Stimulated activated CD4-positive, alpha-beta T cell treated with anti-CD3 and anti-CD28 coated beads, Interleukin-12 subunit alpha, Interleukin-12 subunit beta, amount 100 ng/mL, for 4 hours (primary cell): ENCODE measurements at places on chromosomes 4 and X.

- no peak for DNase-seq
These were observed 4.2 kb downstream of the CPEB2 start for GRCh38 chr4:15006416-15007024.

GRCh38 chrX:14798805-14799397, 74.0 kb downstream of the FANCB start:
- DNase-seq: no peak

DNA sequence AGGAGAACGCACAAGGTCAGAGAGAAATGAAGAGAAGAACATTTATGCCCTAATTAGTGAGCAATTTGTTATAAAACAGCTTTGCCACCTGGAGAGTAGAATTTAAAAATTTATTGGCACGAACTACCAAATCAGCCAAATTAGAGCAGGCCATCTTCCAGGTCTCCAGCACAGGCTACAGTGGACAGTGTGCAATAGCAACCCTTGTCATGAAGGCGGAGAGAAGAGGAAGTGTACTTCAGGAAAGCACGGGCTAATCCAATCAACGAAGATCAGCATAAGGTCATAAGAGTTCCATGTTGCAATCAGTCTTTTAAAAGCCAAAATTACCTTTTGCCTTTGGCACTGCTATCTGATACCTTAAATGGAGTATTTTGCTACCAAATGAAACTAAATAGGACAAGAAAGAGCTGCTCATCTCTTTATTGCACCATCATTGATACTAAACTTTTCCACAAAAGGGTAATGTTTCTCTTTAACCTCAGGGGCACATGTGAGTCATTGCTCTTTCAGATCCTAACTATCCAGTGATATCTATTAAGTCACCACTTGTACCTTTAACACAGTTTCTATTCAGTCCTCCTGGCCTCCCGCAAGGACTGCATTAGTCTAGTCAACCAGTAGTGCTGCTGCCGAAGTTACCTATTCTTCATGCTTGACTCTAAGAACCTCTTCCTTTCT, 19.9 kb downstream of the ANK2 start:
- no peak for DNase-seq

DNA sequence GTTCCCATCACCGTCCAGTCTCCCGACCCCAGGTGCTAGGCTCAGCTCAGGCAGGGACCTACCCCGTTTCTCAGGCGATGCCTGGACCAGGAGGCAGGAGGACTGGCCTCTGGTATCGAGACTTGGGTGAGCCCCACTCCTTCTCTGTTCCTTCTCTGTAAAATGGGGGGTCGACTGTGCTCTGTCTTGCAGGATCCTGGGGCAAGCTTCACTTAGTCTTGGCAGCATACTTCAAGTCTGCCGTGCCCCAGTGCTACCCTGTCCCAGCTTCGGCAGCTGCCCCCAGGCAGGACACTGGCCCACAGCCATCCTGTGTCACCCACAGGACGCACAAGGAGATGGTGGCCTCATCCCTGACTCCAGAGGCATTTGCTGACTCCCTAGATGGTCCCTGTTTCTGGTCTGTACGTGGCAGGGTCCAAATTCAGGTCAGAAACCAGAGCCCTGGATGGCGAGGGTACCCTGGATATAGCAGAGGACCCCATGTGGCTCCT, 7.0 kb upstream of the HAUS7 start:
- DNase-seq: no peak

GRCh38 chr4:70651864-70652506, 14.3 kb downstream of the JCHAIN start:
- DNase-seq: no peak

GRCh38 chrX:54695231-54695630, 102.8 kb downstream of the ITIH6 start:
- DNase-seq: no peak

DNA sequence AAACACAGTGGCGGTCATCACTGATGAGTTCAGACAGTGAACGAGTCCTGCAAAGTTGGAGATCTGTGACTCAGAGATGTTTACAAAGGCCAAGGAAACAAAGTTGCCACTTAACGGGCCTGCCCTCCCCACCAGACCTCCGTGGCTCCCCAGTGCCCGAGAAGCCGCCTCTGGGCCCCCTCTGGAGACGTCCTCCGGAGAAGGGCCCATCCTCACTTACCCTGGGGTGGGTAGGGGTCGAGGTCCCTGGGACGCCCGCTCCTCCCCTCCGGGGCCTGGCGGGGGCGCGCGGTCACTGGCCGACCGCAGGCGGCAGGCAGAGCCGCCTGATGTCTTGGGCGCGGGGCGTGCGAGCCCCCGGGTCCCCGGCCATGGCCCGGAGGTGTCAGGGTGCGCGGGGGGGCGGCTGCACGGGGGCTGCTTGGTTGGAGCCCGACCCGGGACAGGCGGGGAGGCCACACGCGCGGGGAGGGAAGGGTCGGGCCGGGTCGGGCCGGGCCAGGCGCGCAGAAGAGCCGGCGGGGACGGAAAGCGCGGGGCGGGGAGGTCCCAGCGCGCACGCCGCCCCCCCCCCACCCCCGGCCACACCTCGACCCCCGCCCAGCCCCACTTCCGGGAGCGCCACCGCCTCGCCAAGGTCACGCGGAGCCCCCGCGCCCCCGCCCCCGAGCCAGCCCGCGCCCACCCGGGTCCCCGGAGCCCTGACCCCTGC, 529 bp downstream of the DHRSX start:
- DNase-seq: peak; percentile 52

DNA sequence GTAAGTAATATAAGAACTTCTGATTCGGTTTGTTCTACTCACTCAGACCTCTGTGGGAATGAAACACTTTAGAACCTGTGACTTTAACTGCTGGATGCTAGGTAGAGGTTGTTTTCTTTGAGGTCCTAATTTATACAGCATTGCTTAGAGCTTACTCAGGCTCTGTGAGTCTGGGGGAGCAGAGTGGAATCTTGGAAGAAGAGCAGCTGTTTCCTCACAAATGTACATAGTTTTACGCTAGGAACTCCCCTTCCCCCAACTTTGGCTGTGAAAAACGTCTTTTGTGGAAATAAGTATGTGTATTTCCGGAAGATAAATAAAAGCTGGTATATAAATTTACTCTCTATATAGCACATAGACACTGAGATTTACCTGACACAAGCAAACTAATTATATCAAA, 141.4 kb downstream of the NAA11 start:
- DNase-seq: no peak

DNA sequence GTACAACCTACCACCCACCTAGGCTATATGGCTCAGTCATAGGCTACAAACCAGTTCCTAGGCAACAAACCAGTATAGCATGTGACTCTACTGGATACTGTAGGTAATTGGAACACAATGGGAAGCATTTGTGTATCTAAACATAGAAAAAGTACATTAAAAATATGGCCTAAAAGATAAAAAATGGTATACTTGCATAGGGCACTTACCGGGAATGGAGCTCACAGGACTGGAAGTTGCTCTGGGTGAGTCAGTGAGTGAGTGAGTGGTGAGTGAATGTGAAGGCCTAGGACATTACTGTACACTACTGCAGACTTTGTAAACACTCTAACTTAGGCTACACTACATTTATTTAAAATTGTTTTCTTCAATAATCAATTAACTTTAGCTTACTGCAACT, 139.2 kb upstream of the RBPJ start:
- no peak for DNase-seq

GRCh38 chr4:102429553-102429952, 71.6 kb upstream of the NFKB1 start:
- DNase-seq: no peak

GRCh38 chr4:119693126-119693525, 64.5 kb upstream of the PDE5A start:
- no peak for DNase-seq

- DNase-seq: peak; percentile 13
These were observed at the start of gene ARMCX1 for GRCh38 chrX:101550362-101550750. Gene ARMCX1, plus strand, starts transcription at chrX:101550547. Its CDS starts 2,384 bp downstream, at chrX:101552931.

GRCh38 chrX:13101441-13102139, 57.2 kb upstream of the FAM9C start:
- DNase-seq: no peak

DNA sequence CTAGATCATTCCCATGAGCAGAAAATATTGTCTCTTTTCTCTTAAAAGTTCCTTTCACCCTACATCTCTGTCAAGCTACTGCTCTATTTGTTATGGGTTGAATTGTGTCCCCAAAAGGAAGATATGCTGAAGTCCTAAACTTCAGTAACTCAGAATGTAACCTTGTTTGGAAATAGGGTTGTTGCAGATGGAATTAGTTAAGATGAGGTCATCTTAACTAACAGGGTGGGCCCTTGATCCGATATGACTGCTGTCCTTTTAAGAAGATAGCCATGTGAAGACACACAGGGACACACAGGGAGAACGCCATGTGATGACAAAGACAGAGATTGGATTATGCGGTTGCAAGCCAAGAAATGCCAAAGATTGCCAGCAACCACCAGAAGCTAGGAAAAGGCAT, 12.8 kb upstream of the SLC39A8 start:
- no peak for DNase-seq

- no peak for DNase-seq
These were observed 2039.9 kb upstream of the TENM3 start for GRCh38 chr4:180203349-180203748.

GRCh38 chrX:276581-277201, 4.5 kb upstream of the PLCXD1 start:
- peak; percentile 23 for DNase-seq

- no peak for DNase-seq
These were observed 141.9 kb downstream of the SLIT2 start for GRCh38 chr4:20393486-20394100.

GRCh38 chrX:107716118-107716684, 59.4 kb downstream of the TSC22D3 start:
- no peak for DNase-seq

- DNase-seq: no peak
These were observed 93.1 kb upstream of the ESX1 start for GRCh38 chrX:104347860-104348259.
